ENCODE measurements at places on chromosomes 2 and 18.

DNA sequence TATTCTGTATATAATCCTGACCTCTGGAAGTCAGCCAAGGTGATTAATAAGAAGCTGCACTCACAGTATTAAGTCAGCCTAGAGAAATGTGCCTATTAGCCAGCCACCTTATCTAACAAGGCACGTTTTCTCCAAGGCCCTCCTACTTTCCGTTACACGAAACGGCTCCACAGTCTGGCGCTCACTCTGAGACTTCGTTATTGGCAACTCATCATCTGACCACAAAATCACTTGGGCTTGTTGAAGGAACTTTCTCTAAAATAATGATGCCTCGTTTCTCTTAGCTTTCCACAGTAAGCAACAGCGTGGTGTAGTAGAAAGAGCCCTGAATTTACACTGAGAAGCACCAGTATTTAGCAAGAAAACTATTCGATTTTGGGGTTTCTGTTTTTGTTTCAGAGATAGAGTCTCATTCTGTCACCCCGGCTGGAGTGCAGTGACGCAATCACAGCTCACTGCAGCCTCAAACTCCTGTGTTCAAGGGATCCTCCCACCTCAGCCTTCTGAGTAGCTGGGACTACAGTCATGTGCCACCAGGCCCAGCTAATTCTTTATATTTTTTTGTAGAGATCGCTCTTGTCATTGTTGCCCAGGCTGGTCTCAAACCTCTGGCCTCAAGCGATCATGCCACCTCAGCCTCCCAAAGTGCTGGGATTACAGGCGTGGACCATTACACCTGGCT lies 53.6 kb upstream of the SLC14A1 start:
- no peak for DNase-seq

- DNase-seq = no peak
Measured at GRCh38 chr2:85905187-85905666, 16.4 kb upstream of the ST3GAL5 start.

DNA sequence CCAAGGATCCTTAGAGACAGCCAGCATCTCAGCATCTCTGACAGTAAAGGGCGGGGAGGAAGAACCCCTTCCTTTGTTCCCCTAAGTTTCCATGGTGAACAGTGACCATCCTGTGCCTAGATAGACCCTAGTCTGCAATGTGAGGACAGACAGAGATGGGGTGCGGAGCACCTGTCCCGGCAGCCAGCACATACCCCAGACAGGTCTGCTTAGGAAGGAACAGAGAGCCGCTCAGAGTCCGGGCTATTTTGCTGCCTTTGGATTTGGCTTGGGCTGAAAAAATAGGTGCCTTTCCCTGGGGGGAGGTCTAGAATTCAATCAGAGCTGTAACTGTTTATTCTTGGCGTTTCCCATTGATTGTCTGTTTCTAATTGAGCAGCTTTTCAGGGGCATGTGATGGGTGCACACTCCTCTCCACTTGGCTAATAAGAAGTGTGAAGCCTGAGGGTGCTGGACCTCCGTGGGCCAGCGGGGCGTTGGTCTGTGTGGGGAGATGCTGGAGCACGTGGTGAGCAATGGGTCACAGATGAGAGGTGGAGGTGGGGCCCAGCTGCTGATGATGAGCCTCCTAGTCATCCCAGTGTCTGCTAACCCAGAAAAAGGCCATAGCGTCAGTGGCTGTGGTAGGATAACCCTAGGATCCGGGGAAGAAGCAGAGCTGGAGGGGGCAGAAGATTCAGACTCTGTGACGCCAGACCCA lies 236.8 kb downstream of the SEPTIN10 start:
- no peak for DNase-seq

DNA sequence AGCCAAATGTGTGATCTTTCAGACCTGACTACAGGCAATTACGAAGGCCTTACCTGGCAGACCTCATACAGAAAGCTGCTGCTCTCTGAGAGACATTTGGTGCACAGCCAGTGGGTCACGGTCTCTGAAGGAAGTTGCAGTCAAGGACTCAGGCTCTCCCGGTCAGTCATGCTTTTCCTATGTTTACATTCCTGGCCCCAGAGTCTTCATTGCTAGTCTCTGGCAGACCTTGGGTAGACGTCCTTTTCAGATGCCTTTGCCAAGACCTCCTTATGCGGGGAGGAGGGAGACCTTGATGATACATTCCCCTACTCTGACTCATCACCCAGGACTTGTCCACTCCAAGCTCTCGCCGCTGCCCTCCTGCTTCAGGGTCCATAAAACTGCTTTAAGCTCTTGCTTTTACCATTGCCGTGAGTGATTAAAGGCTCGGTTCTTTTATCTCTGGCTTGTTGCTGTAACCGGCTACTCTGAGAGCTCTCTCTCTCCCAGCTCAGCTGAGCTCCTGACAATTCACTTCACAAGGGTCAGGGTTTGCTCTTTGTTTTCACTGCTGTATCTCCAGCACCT lies 62.0 kb upstream of the SLC35F5 start:
- no peak for DNase-seq

DNA sequence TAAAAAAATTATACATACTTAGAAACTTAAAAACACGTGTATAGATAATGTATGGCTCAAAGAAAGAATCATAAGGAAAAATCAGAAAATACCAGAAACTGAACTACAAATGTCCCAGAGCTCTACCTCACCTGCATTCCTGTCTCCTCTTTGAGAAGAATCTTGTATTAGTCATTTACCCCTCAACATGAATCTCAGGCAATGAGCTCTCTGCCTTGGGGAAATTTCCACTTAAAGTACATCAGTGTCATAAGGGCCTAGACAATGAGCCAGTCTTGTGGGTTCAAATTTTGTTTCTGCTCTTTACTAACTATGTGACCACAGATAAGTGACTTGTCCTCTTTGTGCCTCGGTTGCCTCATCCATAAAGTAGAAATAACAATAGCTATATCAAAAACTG lies 40.1 kb downstream of the SCG2 start:
- no peak for DNase-seq

DNA sequence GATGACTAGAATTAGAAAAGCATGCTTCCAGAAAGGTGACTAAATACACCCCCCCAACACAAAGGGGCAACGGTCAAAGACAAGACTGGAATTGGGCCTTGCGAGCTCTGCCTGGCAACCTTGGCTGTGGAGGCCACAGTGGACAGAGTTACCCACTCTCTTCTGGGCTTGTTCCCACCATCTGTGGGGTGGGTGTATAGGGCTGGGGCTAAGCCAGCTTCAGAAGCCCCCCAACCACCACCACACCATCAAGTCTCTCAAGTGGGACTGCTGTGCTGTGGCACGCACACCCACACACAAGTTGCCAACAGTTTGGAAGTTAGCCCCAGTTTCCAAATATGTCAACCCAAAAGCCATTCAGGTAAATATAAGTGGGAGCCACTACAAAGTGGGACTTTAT lies 7.8 kb downstream of the NFE2L2 start:
- no peak for DNase-seq

DNA sequence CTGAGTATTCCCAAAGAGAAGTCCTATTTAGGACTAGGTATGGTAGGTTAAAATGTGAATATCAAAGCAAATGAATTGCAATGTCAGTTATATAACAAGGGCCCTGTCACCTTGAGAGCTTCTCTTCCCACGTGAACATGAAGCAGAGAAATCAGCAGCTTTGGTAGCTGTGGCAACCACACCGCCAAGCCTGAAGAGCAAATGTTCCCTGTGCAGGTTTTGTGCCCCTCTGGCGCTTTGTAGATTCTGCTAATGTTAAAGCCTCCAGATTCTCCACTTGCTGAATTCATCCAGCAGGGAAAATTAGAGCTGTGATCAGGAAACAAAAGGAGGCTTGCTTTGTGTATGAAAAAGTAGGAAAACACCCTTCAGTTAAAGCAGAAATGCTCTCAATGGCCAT lies 322.6 kb downstream of the RBM43 start:
- DNase-seq = no peak

- DNase-seq = no peak
Measured at GRCh38 chr2:120134263-120134662, 88.9 kb downstream of the TMEM185B start.

- DNase-seq = no peak
Measured at GRCh38 chr2:134324947-134325346, 71.1 kb downstream of the MGAT5 start.

DNA sequence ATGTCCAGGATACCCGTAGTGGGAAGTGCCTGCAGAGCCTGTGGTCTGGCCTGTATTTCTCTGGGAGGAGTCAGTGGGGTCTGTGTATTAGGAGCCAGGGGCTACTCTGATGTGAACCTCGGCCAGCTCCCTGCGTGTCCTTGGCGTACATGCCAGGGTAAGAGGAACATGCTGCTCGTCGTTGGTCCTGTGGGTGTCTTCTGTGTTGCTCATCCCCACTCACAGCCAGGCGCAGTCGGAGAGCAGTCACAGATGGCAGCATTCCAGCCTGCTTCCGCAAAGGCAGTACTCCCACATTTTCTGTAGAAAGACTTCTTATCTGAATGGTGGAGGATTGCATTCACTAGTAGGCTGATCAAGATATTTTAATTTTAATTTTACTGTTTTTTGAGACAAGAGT lies 84.9 kb downstream of the DGKD start:
- DNase-seq = no peak

DNA sequence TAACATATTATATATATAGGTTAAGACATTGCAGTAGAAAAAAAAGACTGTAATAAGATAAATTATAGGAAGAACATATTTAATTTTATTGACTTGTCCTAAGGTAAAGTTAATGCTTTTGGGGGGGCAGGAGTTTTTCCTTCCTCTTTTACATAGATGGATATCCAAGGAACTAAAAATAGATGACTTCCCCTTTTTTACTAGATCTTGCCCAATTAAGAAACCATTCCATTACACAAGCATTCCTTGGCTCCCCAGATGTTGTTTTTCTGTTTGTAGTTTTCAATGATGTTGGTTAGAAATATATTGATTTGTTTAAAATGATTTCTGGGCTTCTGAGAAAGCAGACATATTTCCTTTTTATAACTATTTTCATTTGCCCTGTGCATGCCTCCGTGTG lies 22.4 kb upstream of the PMAIP1 start:
- no peak for DNase-seq

Data from activated gamma-delta T cell treated with Interleukin-2 at 50 U/mL for 16 hours (primary cell).